Epithelial cell of prostate (primary cell): ENCODE measurements at places on chromosomes 3 and 15.

GRCh38 chr15:59437142-59437816, 707 bp upstream of the FAM81A start:
- no peak for DNase-seq

- no peak for DNase-seq
Measured at GRCh38 chr15:40466426-40467260, 4.1 kb upstream of the CHST14 start.

DNA sequence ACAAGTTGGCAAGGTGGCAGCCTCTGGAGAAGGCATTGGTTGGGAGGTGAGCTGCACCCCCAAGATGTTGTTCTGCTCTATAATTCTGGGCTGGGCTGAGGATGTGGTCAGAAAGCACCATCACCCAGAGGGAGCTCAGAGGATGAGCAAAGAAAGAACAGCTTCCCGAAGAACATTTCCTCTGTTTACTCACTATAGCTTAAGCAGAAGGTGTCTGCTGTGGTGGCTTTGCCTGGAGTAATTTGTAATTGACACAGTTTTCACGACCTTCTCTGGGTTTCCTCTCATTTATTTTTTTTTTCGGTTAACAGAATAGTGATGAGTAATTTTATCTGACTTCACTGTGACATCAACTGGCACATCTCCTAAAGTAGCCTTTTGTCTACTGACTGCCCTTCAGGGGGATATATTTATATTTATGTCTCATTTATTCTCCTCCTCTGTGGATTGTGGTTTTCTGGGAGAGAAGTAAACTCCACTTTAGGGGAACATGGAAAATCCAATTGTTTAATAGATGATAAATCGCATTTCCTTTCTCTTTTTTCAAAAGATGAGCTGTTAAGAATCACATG, 49.5 kb upstream of the ABHD17C start:
- no peak for DNase-seq

DNA sequence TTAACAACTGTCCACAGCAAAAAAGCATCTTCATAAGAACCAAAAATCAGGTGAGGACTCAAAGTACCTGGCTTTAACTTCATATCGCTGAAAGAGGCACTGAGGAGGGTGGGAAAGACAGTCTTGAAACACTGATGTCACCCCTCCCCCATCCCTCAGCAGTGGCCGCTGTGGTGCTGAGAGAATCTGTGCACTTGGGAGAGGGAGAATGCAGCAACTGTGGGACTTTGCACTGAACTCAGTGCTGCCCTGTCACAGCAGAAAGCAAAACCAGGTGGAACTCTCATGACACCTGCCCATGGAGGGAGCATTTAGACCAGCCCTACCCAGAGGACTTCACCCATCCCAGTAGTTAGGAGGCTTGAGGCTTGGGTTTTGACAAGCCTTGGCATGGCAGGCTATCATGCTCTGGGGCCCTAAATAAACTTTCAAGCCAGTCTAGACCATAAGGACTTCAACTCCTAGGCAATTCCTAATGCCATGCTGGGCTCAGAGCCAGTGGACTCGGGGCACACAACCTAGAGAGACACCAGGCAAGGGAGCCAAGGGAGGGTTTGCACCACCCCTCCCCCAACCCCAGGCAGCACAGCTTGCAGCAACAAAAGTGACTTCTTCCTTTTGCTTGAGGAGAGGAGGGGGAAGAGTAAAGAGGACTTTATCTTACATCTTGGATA, 6.1 kb upstream of the ZSCAN2 start:
- no peak for DNase-seq

- no peak for DNase-seq
Measured at GRCh38 chr15:94875550-94875949, 644.2 kb downstream of the MCTP2 start.
